ENCODE measurements at places on chromosomes 3 and 15. TPM values are rescaled to one million over a fixed set of nuclear protein-coding genes. Genes with fewer than 3 reads are reported as not detected.

DNA sequence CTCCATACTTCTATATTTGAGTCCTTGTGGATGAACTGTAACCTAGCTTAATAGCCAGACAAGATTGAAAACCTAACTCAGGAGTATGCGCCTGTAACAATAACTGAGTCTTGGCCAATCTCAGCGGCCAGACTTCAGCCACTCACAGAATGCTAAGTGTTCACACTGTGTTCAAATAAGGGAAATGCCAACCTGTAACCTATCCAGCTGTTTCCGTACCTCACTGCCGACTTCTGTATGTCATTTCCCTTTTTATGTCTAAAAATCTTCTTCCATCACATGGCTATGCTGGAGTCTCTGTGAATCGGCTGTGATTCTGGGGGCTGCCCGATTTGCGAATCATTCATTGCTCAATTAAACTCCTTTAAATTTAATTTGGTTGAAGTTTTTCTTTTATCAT lies 169.2 kb downstream of the NFKBIZ start:
- H3K27ac ChIP-seq = no peak overlapping the region
- no peak for DNase-seq
- H3K4me3 ChIP-seq = no peak overlapping the region
- H3K36me3 ChIP-seq = no peaks in the 10 kb centered on the region

GRCh38 chr15:70379134-70379533 lies 281.4 kb upstream of the TLE3 start:
- peaks cover 39% of the 10 kb centered on the region for H3K4me1 ChIP-seq
- no peaks in the 10 kb centered on the region for H3K36me3 ChIP-seq
- no peak overlapping the region for H3K4me3 ChIP-seq
- no peak for DNase-seq
- no peak overlapping the region for H3K27ac ChIP-seq

DNA sequence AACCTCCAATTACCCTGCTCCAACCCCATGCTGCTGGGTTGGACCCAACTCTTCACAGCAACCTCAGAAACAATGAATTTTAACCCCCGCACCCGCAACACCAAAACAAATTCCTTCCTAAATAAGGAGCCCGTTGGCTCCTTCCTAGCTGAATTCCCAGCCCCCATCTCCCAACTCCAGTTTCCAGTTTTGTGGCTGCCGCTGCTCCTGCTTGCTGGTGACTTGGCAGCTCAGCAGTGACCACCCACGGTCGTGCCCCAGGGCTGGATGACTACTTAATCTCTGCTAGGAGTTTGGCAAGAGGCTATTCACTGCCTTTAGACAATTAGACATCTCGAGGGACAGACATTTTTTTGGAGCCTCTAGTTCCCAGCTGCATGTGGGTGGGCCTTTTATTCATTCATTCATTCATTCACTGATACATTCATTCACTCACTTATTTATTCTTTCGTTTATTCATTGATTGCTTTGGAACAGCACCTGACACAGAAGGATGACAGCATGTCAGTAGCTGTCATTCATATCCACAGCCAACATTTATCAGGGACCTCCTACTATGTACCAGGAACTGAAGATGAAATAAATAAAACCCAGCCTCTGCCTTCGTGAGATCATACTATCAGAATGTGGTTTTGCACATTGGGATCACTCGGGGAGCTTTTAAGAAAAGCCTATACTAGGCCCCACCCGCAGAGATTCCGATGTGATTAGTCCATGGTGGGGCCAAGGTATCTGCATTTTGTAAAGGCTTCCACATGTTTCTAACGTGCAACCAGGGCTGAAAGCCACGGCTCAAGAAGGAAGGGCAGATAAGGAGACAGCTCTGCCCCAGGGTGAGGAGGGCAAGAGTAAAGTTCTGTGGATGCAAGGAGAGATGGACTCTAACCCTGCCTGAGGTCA lies 256.5 kb downstream of the SHQ1 start:
- peaks cover 13% of the 10 kb centered on the region for H3K4me1 ChIP-seq
- H3K27me3 ChIP-seq = no peaks in the 10 kb centered on the region
- no peaks in the 10 kb centered on the region for H3K36me3 ChIP-seq

COLQ gene
- 0.35 TPM for polyA plus RNA-seq

DNA sequence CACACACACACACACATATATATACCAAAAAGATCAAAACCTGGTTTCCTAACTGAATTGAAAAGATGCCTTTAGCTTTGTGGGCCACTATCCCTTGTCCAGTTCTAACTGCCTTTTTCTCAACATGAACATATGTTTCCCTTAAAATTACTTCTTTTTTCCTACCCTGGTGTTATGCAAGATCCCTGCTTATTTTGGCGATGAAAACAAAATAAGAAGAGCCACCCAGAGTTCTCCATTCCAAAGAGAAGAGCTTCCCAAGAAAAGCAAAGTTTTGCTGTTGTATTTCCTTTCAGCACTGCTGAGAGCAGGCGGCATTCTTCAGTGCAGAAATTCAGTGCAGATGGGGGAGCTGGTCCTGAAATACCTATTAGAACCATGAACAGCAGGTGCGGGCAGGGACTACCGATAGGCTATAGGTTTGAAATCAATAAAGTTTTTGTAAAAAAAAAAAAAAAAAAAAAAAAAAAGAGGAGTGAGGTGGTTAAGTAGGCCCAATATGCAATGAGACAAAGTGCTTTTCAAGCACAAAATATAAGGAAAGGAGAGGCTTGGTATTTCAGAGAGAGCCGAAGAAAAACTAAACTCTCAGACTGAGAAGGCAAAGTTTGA lies 238.0 kb downstream of the FOXP1 start:
- H3K27ac ChIP-seq = no peak overlapping the region
- H3K4me1 ChIP-seq = peaks cover 4% of the 10 kb centered on the region
- DNase-seq = no peak
- H3K27me3 ChIP-seq = no peaks in the 10 kb centered on the region
- H3K36me3 ChIP-seq = no peaks in the 10 kb centered on the region
